Pons (tissue), 1 donor: ENCODE measurements at places on chromosomes 4 and X.

- DNase-seq, result no peak
Measured at GRCh38 chrX:104712515-104712914, 146.5 kb downstream of the IL1RAPL2 start.

DNA sequence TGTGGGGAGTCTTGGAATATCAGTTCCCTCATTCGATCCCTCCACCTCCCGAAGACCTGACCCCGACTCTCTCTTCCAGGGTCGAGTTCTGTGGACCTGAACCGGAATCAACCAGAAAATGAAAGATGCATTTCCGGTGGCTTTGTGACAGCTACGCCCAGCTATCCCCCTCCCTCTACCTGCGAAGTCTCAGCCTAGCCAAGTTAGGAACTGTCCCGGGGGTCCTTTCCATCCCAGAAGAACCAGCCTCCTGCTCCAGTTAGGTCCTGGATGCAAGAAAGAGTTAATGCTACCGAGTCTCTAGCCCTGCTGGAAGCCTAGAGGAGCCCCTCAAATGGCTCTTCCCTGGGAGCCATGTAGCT lies 13.4 kb upstream of the ETDC start:
- no peak for DNase-seq

DNA sequence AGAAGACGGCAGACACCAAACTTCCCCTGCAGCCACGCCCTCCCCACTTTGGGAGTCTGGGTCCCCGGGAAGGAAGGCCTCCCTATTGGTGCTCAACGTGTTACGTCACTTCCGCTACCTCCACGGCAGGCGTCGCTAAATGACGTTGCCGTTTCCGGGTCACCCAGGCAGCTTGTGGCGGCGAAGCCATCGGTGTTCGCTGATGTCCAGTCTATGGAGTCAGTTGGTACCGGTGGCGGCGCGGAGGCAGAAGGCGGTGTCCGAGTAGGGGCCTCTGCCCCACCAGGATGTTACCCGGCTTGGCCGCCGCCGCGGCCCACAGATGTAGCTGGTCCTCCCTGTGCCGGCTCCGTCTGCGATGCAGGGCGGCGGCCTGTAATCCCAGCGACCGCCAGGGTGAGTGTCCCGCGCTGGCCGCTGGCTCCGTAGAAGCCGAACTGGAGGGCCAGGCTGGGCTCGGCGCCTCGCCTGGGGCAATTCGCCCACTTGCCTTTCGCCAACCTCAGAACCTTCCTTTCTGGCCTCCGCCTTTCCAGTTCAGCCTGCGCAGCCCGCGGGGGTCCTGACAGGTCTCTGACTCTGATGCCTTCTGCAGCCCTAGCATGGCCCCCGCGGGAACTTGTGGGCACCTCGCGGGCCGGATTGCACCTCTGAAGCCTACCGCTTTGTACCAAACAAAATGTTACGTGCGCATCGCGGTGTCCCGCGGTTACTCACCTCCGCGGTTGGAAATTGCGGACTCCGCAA lies at the start of gene SLC30A9:
Gene SLC30A9 (plus strand): TSS at position 166 of the 747 bp plus-strand sequence. CDS start 122 bp downstream, at position 288.
- DNase-seq, result peak; percentile 98

GRCh38 chr4:8192748-8193738 lies 6.0 kb upstream of the SH3TC1 start:
- DNase-seq, result peak; percentile 23

- no peak for DNase-seq
Measured at GRCh38 chr4:107826421-107826980, 1.8 kb downstream of the SGMS2 start.

DNA sequence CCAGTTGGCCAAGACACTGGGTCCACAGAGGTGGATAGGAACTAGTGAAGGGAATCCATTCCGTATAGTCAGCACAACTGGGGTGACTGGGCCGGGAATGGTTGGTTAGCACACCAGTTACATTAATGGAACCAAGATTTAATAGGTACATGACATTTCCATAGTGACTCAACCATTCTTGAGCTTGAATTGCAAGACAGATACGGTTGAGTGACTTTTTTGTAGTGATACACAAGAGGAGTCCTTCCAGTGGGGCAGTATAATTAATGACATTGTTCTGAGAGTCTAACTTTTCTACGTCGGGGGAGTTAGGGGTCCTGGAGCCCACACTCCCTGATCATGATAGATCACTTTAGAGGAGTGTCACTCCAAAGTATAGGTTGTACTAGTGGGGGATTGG lies 211.6 kb upstream of the CXCL13 start:
- DNase-seq, result no peak

DNA sequence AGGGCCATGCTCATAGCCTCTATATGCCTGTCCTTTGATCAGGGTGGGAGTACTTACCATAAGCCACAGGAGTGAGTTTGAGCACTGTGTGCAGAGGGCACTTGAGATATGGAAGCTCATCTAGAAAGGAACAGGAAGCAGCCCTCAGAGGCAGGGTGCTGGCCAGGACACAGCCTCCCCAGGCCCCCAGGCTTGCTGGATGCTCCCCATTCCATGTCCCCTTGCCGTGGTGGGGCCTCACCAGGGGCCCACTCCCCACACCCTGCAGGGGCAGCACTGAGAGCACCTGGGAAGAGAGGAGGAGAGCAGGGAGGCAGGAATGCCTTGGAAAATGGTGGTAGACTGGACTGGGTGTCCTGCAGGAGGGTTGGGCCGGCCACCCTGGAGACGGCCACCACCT lies 14.3 kb downstream of the TRO start:
- DNase-seq, result no peak

DNA sequence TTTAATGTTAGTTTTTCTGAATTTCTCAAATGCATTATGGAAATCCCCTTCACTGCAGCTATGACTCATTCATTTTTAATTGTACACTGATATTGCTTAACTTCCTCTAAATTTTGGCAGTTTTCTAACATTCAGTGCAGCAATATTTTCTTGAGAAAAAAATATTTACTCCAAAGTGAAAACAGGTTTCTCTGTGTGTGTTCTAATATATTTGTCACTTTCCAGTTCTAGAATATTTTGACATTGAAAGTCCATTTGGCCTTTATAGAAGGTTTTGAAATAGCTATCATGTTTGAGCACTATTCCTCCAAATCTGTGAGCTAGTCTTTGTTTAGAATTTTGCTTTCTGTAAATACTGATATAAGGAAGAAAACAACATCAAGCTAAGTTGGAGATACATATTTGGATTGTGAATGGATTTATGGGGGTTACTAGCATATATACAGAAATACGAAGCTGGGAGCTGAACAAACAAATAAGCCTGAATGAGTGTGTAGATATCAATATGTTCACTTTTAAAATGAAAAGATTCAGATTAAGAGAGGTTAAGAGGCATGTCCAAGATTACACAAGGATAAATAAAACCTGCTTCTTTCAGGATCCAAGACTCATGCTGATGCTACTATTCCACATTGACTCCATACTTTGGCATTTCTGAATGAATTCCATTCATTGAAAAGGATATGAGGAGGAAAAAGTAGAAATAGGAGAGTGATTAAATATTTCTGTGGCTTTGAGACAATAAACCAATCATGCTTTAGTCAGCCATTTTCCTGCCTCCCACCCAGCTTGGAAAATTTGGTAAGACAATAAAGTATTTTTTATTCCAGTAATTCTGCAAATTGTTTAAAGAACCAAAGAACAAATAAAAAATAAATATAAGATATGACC lies 57.3 kb upstream of the SLIT2 start:
- no peak for DNase-seq

DNA sequence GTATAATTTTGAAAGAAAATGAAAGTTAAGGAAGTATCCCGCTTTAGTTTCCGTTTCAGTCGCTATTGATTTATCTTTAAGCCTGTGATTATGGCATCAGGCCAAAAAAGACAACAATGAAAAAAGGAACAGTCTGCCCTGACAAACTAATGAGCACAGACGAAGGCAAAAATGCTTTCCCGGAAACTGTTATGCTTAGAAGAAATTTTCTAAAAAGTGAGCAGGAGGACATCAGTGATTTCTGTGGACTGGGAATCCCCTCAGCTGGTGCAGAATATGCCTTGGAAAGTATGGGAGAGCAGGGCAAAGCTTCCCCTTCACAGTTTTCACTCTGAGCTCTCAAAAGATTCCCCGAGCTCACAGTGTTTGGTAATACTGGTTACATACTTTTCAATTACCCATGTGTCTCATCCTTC lies 5.1 kb upstream of the CXCL10 start:
- DNase-seq, result peak; percentile 39

GRCh38 chrX:119105826-119106225 lies 21.8 kb downstream of the KIAA1210 start:
- DNase-seq, result no peak

GRCh38 chr4:177427192-177427591 lies 15.0 kb downstream of the AGA start:
- no peak for DNase-seq

DNA sequence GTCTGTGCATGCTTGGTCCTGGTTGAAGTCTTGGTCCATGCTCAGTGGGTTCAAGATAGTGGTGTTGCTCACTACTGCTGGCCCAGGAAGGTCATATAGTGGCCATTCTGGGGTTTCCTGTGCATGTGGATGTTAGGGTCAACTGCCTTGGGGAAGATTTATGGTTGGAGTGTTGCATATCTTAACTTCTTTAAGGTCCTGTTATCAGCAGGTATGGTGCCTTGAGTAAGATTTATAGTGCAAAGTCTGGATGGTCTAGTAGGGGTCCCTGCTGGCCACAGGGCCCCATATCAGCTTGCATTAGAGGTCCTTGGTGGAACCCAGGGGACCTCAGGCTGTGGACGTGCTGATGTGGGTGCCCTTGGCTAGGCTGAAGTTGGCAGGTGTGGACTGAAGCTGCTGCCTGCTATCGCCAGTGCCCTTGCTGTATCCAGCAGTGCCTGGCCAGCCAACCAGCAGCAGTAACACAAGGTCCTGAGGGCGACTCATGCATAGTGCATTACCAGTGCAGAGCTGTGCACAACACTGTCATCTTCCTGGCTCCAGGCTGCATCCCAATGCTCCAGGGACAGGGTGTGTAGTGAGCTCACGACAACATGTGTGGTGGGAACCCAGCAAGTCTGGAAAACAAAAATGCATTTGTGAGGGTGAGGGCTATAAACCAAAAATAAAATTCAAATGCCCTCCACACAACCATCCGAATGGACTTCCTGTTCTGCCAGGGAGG lies 61.0 kb downstream of the BEX3 start:
- no peak for DNase-seq

GRCh38 chrX:122777766-122778165 lies 406.3 kb upstream of the GRIA3 start:
- no peak for DNase-seq
